ENCODE measurements at places on chromosomes 2 and 18.

DNA sequence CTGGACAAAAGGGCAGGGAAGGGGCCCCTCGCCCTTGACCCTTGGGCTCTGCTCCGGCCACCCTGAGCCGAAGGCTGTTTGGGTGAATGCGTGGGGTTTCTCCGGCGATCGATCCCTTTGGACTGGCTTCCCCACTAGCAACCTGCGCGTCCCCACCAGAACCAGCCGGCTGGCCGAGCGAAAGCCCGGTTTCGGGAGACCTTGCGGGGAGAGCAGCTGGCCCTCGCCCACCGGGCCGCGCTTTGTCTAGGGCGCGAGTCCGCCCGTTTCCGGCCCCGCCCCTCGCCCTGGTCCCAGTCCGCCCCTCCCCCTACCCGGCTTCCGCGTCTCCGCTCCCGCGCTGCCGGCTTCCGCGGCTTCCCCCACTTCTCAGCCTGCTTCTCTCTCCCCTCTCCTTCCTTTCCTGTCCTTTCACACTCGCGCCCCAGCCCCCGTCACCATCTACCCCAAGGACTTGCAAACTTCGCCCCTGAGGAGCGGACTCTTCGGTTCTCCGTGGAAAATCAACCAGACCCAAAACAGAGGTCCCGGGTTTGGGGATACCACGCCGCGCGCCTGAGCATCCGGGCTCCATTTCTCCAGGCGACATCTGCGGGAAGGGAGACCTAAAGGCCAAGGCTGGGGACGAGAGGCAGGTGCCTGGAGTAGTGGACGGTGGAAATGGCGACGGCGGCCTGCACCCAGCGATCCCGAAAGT lies 48.0 kb upstream of the ATP6V1B1 start:
- DNase-seq = peak; percentile 59

- no peak for DNase-seq
Observed at GRCh38 chr2:55772109-55772980, 78.7 kb upstream of the PNPT1 start.

GRCh38 chr2:98547092-98547790 lies 61.1 kb downstream of the COA5 start:
- DNase-seq = no peak

GRCh38 chr2:228841877-228842276 lies 429.2 kb downstream of the PID1 start:
- no peak for DNase-seq

GRCh38 chr2:128315829-128316776 lies 2.6 kb downstream of the HS6ST1 start:
- DNase-seq = no peak

DNA sequence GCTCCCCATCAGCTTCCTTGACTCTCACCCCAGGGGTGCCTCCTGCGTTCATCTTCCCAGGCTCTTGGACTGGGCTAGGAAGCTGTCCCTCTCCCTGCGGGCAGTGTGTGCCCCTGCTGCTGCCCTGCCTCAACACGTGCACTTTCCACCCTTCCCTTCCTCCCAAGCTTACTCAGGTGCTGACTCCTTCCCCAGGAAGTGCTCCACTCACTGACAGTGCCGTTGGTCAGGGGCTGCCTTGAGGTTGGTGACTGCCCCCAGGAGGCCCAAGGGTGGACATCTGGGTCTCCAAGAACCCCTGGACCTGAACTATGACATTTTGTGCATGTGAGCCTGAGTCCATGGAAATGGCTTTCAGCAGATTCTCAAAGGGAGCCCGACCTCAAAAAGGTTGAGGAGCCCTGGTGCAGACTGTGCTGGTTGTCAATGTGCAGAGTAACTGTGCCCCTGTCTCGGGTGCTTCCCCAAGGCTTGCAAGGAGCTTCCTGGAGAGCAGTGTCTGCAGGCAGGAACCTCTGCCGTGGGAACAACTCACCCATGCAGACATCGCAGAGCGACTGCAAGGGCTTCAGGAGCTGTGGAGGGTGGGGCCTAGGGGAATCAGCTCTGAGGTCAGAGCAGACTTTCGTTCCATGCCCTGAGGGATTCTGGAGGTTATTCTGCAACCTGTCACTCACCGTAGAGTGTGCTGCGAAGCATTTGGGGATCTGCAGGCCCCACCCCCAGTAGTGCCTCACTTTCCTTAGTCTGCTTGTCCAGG lies 116.5 kb upstream of the MCFD2 start:
- no peak for DNase-seq

DNA sequence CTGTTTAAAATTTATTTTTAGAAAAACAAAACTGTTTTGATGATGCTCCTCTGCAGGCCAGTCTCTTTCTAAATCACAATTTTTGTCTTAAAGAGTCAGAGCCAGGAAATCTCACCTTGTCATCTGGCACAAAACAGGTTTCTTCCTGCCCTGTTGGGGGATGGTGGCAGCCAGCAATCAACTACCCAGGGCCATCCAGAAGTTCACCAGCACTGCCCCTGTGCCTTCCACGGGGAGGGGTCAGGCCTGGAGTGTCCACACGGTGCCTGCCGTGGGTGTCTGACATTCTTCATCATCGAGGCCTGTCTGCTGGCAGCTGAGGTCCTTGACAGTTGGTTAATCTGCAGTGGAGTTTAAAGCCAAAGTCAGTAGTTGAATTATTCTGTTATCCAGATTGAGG lies 40.0 kb upstream of the BMP10 start:
- no peak for DNase-seq

DNA sequence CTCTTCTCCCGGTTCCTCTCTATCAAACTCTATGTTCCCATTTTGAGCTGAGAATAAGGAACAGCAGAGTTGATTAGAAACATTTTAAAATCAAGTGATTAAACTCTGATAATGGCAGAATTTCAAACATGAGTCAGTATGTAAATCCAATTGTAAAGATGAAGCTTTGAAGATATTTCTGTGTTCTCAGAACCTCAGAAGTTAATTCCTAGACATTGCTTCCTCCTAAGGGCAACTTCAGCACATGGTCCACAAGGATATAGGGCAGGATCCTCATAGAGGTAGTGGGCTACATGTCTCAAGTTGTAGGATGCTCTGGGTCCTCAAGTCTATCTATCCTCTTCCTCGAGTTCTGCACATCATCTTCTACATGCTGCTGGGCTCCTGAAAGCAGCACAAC lies 46.3 kb downstream of the QPCT start:
- DNase-seq = no peak

DNA sequence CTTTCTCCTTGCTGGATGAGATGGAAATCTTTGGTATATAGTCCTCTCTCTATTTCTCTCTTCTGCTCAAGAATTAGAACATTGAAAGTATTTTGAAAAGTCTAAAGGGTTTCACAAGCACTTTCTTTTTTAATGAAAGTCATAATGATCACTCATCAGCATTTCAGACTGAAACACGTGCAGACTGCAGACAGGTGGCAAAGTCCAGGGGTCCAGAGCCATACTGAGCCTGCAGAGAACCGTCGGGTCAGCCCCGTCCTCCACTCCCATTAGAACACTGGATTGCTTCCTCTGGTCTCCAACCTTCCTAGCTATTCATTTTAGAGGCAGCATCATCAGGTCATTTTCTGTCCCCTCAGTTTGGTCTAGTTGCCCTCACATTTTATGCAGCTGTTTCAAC lies 3.1 kb downstream of the TMEM247 start:
- DNase-seq = no peak

DNA sequence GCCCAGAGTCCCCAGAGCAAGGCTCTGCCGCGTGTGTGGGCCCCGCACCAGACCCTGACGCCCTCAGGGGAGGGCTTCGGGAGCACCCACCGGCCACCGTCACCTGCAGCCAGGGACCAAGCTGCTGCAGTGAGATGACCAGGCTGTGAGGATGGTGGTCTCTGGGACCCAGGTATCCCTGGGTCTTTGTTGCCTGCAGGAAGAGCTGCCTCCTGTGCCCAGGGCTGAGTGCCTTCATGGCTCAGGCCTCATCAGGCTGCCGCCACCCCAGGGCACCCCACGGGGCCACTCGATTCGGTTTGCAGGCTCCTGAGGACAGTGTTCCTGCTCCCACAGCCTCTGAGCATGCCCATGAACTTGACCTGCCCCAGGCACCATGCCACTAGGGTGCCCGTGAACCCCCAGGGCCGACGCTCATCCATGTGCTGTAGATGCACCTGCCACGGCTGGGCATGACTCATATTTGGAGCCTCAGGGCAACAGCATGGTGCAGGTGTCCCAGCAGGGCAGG lies 109.8 kb downstream of the FAM210A start:
- DNase-seq = no peak
